Stomach (tissue), 19 donors: ENCODE measurements at places on chromosomes 16 and 17. TPM values are rescaled to one million over a fixed set of nuclear protein-coding genes. Genes with fewer than 3 reads are reported as not detected.
A peak's percentile ranks its signal among the peaks of the same experiment; 100 is the strongest.

GRIN2A gene
- 0.55 TPM for total RNA-seq

COG7 gene
- 29.7 TPM for total RNA-seq

GRCh38 chr16:57643147-57643874, 14.9 kb downstream of the ADGRG1 start:
- peak overlapping the region; percentile 72 for H3K27ac ChIP-seq
- H3K4me3 ChIP-seq, result no peak overlapping the region
- no peaks in the 10 kb centered on the region for H3K36me3 ChIP-seq
- no peak for DNase-seq

- peaks cover 50% of the 10 kb centered on the region for H3K4me1 ChIP-seq
- H3K36me3 ChIP-seq, result peaks cover 19% of the 10 kb centered on the region
- DNase-seq, result no peak
- H3K27ac ChIP-seq, result peak overlapping the region; percentile 98
These were observed 424 bp upstream of the NUBP1 start for GRCh38 chr16:10743227-10743609.

GRCh38 chr17:82823004-82823403, 16.8 kb downstream of the ZNF750 start:
- no peaks in the 10 kb centered on the region for H3K27me3 ChIP-seq
- no peak for DNase-seq
- H3K4me3 ChIP-seq, result no peak overlapping the region
- no peak overlapping the region for H3K27ac ChIP-seq
- peaks cover 17% of the 10 kb centered on the region for H3K36me3 ChIP-seq

DNA sequence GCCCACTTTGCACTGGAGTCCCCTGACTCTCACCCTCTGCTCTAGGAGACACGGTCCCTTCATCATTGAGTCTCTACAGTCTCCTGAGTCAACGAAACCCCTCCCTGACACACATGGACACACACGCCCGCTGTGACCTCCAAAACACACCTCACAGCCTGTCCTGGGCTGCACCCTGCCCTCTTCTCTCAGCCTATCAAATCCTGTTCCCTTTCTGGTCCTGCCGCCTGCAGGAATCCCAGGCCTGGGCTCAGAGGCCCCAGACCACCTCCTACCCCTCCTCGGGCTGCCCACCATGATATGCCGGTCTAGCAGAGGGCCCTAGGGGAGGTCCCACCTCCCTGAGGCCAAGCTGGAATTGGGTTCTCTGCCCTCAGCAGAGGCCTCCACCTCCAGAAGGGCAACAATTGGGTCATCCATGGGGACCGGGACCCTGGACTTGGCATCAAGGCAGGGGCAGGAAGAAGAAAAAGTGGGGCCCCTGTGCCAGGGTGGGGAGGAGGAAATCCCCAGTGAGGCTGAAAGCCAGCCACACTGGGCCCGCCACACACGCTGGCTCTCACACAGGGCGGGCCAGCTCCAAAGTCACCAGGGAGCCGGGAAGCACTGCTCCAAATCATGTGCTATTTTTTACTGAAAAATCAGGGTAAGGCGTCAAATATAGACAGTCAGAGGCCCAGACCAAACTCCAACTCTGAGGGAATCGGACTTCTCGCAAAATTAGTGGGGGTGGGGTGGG, 3.4 kb downstream of the PPP1R9B start:
- DNase-seq, result no peak
- peak overlapping the region; percentile 97 for H3K27ac ChIP-seq
- H3K27me3 ChIP-seq, result no peaks in the 10 kb centered on the region
- peak overlapping the region; percentile 93 for H3K4me3 ChIP-seq
- peaks cover 75% of the 10 kb centered on the region for H3K4me1 ChIP-seq

GRCh38 chr16:29307598-29308507, 98.7 kb downstream of the NPIPB11 start:
- H3K36me3 ChIP-seq, result peaks cover 9% of the 10 kb centered on the region
- H3K4me1 ChIP-seq, result peaks cover 51% of the 10 kb centered on the region
- no peaks in the 10 kb centered on the region for H3K27me3 ChIP-seq
- H3K4me3 ChIP-seq, result no peak overlapping the region

- H3K4me3 ChIP-seq, result no peak overlapping the region
- H3K27me3 ChIP-seq, result peaks cover 14% of the 10 kb centered on the region
- H3K27ac ChIP-seq, result peak overlapping the region; percentile 84
- H3K4me1 ChIP-seq, result peaks cover 42% of the 10 kb centered on the region
These were observed 28.2 kb upstream of the ADGRG1 start for GRCh38 chr16:57600048-57600835.

DNA sequence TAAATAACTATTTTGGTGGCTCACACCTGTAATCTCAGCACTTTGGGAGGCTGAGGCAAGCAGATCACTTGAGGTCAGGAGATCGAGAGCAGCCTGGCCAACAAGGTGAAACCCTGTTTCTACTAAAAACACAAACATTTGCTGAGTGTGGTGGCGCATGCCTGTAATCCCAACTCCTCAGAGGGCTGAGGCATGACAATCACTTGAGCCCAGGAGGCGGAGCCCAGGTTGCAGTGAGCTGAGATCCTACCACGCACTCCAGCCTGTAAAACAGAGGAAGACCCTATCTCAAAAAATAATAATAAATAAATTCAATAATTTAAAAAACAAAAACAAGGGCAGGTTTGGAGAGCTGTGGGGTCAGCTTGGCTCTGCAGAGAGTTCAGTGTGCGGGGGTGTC, 5.7 kb upstream of the SLC4A1 start:
- no peak overlapping the region for H3K4me3 ChIP-seq
- no peaks in the 10 kb centered on the region for H3K36me3 ChIP-seq
